ENCODE measurements at places on chromosomes 3 and 15.

GRCh38 chr15:79394231-79394630 is 37.9 kb upstream of the MINAR1 start:
- no peak for DNase-seq

DNA sequence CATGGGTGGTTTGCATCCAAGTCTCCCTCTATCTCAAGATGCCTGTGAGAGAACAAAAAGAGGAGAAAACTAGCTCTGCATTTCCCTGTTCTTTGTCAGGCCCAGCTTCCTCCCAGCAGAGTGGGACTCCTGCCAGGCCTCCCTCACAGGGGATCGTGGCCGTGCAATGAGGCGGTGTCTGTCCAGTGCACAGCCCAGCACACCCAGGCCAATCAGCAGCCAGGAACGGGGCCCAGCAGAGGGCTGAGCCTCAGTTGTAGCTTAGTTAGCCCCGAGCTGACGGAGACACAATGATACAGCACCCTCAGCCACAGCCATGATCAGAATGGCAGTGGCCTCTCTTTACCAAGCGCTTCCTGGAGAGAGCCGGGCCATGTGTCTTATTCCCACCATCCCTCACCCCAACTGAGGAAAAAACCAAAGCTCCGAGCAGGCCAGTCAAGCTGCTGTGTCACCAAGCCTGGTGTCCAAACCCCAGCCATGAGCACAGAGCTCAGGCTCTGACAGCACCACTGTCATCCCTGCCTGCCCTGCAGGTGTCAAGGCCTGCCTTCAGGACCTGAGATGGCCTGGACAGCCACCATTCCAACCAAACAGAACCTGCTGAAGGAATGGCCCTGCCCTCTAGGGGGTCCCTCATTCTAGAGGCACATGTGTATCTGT is 71.1 kb downstream of the DNAJB8 start:
- DNase-seq, result no peak

GRCh38 chr15:47924381-47924780 is 196.4 kb upstream of the SLC24A5 start:
- DNase-seq, result no peak

- no peak for DNase-seq
These were observed 420.2 kb downstream of the FOXP1 start for GRCh38 chr3:71163198-71163918.

Measured in Kasumi-1 (cell line).